ENCODE measurements at places on chromosomes 7 and 10. TPM values are rescaled to one million over a fixed set of nuclear protein-coding genes. Genes with fewer than 3 reads are reported as not detected.

KLLN gene
- total RNA-seq: 0.10 TPM

DNA sequence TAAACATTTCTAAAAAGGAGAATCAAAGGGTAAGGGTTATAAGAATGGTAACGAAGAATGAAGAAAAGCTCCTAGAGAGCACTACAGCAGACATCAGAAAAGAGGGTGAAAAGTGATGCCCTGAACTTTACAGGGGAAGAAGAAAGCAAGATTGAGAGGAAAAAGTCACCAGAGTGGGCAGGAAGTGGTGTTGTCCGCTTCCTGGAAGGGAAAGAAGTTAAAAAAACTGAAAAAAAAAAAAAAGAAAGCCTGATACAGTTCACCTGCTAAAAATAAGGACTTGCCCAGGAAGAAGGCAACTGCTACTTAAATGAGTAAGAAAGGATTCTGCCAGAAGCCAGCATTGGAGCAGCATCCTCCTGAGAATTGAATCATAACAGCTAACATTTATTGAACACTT lies 330.1 kb upstream of the PHF14 start:
- DNase-seq: no peak

FRAT1 gene
- 6.2 TPM for total RNA-seq

DNA sequence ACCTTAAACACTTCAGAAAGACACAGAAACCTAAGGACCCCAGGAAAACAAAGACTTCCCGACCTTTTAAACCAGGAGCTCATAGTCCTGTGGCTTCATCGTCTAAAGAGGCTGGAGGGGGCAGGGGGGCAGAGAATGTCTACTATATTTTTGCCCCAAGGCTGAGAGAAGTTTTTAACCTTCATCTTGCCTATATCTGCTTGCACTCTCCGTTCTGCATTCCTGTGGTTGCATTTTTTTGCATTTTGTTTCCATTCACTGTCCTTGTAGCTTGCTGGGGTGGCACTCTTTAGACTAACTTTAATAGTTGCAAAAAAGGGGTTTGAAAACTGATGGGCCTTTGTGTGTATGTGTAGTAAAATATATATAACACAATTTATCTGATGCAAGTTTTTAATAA lies 23.7 kb downstream of the PRKAR2B start:
- DNase-seq: no peak

GRCh38 chr10:964988-965417 lies 23.2 kb upstream of the GTPBP4 start:
- DNase-seq: peak; percentile 33

DNA sequence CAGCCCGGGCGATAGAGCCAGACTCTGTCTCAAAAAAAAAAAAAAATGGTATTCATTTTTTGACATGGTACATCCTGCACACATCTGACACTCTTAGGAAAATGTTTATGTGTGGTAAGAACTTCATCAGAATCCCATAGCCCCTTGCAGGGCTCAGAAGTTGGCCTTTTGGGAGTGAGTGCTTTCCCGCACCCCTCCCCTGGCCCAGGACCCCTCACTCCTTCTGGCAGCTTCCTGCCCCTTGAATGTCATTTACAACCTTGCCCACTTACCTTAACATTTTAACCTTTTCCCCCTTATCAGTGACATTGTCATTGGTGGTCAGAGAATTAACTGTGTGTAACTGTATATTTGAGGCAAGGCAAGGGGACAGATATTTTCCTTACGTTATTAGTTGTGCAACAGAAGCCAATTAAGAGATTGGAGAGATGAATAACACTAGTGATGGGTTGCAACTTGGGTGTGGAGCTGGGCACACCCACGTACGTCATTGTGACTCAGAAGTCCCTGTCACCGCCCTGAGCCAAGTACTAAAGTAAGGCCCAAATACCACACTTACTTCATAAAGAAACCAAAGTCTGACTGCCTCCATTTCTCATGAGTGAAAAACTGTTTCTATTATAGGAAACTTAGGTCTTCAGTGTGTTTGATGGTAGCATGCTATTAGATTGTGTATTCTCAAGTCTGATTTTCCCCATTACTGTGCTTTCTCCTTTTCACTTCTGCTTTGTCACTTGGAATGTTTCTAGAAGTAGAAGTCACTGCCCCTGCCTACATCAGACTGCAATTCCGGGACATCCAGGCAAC lies 31.6 kb downstream of the OGDH start:
- no peak for DNase-seq

COL17A1 gene
- 0.59 TPM for total RNA-seq

DNA sequence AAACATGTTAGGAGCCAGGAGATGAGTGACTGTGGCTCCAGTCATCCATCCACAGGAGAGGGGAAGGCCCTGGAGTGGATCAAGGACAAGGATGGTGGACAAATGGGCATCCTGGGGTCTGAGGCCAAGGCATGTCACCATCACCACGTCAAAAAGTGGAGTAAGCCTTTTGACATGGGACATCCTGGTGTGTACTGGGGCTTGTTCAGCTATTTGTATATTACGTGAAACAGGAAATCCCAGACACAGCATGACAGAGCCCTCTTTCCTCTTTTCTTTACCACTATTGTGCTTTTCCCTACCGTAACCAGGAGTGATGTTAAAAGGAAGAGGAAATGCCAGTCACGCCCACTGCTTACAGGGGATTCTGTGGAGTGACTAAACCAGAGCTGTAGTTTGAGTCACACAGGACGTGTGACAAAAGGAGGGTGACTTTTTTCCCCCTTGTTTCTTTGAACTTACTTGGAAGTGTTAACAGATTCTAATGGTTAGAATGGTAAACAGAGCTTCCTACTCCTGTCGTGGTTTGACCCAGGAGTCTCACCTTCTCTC lies 15.4 kb downstream of the ACSL5 start:
- DNase-seq: no peak

GRCh38 chr10:43045631-43046287 lies 31.1 kb upstream of the RET start:
- peak; percentile 38 for DNase-seq

DNA sequence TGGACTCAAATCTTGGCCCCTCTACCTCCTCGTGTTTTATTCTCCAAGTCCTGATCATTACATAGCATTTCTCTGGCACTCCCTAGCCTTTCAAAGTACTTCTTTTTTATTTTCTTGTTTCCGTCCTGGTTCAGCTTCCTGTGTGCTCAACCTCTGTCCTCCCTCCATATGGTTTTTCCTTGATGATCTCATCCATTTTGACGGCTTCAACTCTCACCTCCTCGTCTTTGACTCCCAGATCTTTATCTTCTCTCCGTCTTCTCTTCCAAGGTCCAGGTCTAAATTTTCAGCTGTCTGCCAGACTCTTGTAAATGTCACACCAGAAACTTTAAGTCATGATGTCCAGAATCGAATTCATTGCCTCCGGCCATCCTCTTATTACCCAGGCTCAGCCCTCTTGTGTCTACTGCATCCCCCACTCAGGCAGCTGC lies 23.3 kb upstream of the GFRA1 start:
- no peak for DNase-seq

INSYN2A gene
- total RNA-seq: 0.07 TPM

All from H7 (cell line).